HFFc6 (cell line): ENCODE measurements at places on chromosomes 3 and 15.

DNA sequence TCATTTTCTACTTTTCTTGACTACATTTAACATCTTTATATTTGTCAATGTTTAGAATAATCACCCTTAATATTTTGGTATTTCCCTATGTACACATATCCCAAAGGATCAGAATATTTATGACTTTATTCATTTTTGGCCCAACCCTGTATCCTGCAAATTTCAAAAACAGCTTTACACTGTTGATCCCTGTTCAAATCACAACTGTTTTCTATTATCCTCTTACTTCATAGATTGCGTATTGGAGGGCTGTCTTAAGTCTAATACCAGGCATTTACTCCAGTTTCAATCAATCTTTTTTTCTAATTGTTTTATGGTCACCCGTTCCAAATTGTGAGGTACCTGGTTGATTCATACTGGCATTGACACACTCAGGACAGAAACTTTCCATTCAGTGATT lies 107.9 kb downstream of the RPL22L1 start:
- no peak for DNase-seq

- no peak for DNase-seq
These were observed 5.7 kb upstream of the SKOR1 start for GRCh38 chr15:67819636-67820035.

- DNase-seq: peak; percentile 80
These were observed 92.4 kb downstream of the CLDN1 start for GRCh38 chr3:190229632-190230424.

DNA sequence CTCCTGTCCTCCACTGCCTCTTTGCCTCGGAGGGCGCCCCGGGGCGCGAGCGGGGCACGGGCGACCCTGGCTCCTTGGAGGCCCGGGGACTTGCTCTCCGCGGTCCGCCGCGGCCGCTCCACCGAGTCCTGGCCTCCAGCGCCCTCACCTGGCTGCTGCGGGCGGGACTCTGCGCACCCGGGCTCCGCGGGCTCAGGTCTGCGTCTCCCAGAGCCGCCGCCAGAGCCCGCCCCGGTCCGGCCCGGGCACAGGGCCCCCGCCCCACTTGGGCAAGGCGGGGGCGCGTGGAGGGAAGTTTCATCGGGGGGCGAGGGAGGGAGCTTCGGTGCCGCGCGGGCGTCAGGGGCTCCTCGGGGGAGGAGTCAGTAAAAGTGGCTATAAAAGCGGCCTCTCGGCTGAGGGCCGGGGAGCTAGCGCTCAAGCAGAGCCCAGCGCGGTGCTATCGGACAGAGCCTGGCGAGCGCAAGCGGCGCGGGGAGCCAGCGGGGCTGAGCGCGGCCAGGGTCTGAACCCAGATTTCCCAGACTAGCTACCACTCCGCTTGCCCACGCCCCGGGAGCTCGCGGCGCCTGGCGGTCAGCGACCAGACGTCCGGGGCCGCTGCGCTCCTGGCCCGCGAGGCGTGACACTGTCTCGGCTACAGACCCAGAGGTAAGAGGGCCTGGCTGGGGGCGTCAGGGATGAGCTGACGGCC lies at the start of gene CEMIP:
Gene CEMIP, plus strand, starts transcription at position 407 of the 694 bp plus-strand sequence. CDS start 94,510 bp downstream, outside the sequence.
- peak; percentile 50 for DNase-seq

DNA sequence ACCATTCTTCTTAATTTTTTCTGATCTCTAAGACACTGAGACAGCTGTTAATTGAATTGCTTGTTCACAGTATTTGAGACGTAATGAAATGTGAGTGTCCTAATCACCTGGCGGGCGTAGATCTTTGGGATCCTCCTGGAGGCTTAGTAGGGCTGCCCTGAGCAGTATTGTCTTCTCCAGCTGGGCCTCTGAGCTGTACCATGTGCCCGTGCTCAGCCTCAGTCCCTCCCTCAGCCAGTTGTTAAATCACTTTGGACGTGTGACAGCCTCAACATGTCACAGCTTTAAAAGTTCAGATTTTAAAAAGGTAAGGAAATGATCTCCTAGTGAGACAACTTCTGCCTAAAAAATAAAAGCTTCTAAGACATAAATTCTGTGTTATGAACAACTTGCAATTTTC lies 35.5 kb downstream of the IGF1R start:
- DNase-seq: no peak

- DNase-seq: no peak
These were observed 35.9 kb upstream of the DNAJC13 start for GRCh38 chr3:132381348-132381944.

GRCh38 chr3:146325170-146325569 lies 74.3 kb upstream of the PLSCR4 start:
- no peak for DNase-seq

GRCh38 chr3:131381445-131382291 lies at the start of gene NUDT16:
NUDT16 (plus strand) TSS chr3:131381774; CDS start chr3:131381805, 31 bp downstream.
- DNase-seq: peak; percentile 99

DNA sequence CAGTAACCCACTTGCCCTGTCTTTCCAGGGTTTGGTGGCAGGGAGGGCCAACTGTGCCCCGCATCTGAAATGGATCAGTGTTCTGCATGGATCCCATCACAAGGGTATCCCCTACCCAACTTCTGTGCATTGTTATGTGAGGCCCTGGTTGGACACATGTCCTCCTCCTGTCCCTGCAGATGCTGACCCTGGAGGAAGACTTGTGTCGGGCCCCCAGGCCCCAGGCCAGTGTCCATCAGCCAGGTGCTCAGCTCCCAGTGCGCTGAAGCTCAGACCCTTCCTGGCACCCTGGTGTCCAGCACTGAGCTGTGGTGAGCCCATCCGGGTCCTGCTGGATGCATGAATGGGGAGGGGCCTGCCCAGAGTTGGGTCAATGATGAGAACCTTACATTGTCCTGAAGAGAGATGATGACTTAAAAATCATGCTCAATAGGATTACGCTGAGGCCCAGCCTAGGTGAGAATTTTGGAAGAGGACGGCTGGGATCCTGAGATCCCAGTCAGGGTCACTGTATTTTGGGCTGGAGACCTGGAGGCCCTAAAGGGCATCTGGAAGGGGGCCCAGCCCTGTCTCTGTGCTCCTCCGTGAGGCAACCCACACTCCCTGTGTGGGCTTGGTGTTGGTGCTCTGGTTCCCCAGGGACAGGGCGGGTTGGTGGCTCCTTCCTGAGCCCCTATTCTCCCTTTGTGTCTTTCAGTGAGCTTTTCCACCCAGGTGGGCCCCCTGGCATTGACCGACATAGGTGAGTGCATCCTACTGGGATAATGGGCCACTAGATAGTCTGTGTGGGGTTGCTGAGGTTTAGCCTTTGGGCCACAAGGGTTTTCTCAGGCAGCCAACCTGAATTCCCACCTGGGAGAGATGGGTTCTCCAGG lies 199.1 kb downstream of the UBE3A start:
- DNase-seq: no peak

- DNase-seq: peak; percentile 15
These were observed 1.4 kb downstream of the ZNF609 start for GRCh38 chr15:64461721-64462162.

DNA sequence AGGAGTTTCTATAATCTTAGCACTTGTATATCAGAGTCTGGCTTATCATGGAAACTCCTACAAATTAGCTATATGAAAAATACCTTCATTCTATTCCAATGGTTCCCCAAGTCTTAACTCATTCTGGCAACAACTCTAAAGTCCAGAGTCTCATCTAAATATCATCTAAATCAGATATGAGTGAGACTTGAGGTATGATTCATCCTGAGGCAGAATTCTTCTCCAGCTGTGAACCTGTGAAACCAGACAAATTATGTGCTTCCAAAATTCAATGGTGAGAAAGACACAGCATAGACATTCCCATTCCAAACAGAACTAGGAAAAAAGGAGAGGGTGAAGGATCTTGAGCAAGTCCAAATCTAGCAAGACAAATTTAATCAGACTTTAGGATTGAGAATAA lies 138.8 kb downstream of the THRB start:
- DNase-seq: no peak

GRCh38 chr3:73727117-73727821 lies 102.5 kb upstream of the PDZRN3 start:
- DNase-seq: peak; percentile 78

DNA sequence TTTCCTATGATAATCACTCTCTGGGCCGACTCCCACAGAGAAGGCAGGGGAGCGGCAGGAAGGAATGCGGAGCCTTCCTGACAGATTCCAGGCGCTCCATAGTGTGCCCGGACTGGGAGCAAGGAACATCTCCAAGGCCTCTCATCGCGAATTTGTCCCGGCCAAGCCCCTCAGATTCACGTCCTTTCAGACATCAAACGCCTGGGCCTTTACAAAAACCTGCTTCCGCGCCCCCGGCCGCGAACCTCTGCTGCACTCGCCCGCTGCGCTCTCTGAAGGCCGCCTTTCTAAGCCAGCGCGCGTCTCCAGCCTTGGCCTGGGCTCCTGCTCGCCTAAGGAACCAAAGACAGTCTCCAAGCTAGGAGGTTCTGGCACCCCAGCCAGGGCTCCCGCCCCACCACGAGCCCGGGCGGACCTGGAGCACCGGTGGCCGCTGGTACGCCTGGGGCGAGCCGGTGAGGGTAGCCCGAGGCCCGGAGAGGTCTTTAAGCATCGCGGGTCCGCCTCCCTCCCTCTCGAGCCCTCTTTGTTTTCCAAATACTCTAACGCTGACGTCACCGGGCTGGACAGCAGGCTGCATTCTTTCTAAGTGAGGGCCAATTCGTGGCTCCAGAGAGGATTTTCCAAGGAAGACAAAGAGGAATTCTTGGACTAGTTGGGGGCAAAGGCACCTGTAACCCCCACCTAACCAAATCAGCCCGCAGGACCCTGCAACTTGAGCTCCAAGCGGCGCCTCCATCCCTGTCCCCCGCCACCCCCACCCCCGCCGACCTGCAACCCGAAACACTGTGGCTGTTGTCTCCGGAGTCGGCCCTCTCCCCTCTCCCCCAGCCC lies 759 bp downstream of the AMOTL2 start:
- DNase-seq: peak; percentile 80

GRCh38 chr3:71763426-71763825 lies 9.8 kb downstream of the GPR27 start:
- no peak for DNase-seq

GRCh38 chr3:140341817-140342403 lies 336.0 kb upstream of the TRIM42 start:
- no peak for DNase-seq
